Stimulated activated CD8-positive, alpha-beta memory T cell treated with anti-CD3 and anti-CD28 coated beads, Interleukin-7, amount 100 ng/mL, for 1 hour (primary cell): ENCODE measurements at places on chromosomes 7 and 10.

DNA sequence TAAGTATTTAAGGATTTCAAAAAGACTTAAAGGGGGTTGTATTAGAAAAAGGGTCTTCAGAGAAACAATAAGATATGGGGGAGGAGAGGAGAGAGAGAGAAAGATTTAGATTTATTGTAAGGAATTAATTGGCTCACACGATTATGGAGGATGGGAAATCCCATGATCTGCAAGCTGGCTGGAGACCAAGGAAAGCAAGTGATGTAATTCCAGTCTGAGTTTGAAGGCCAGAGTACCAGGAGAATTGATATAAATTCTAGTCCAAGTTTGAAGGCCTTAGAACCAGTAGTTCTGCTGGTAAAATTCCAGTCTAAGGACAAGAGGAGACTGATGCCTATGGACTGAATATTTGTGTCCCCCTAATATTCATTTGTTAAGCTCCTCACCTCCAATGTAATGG is 20.6 kb upstream of the SLC13A1 start:
- no peak for DNase-seq

DNA sequence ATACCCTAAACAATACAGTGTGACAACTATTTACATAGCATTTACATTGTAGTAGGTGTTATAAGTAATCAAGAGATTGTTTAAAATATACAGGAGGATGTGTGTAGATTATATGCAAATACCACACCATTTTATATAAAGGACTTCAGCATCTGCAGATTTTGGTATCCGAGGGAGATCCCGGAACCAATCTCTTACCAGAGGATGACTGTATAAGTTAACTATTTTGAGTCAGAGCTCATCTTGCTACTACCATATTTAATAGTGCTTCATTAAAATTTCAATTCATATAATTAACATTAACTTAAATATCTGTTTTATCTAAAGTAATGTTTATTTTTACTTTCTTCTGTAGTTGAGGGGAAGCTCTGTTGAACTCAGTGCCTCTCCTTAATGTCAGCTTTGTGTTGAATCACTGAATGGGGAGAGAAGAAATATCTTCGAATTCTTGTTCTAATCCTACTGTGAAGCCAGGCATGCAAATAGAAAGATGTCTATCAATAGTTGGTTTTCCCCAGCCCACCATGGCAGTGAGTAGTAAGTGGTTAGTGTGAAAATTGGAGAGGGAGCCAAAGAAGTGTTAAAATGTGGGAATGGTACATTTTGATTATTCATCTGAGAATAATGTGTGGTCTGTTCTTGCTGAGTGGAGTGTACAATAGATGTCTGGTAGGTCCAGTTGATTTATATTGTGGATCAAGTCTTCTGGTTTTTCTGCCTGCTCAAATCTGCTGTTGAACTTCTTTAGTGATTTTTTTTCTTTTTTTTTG is 90.1 kb upstream of the CYP26C1 start:
- DNase-seq, result no peak

- no peak for DNase-seq
These were observed 5.6 kb downstream of the PIP4K2A start for GRCh38 chr10:22708772-22709171.

DNA sequence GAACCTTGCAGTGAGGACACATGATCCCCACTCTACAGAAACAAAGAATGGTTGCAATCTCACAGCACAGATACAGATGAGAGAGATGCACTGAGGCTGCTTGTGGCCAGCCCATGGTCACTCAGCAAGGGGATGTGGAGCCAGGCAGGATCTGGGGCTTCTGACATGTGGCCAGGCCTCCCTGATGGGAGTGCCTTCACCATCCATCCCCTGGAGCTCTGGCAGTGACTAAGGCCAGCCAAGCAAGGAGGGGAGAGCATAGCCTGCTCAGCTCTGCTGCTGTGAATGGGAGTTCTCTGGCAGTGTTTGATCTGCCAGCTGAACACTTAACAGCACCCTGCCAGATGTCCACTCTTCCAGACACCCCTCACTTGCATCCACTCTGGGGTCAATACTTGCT is 19.8 kb downstream of the C10orf71 start:
- no peak for DNase-seq

DNA sequence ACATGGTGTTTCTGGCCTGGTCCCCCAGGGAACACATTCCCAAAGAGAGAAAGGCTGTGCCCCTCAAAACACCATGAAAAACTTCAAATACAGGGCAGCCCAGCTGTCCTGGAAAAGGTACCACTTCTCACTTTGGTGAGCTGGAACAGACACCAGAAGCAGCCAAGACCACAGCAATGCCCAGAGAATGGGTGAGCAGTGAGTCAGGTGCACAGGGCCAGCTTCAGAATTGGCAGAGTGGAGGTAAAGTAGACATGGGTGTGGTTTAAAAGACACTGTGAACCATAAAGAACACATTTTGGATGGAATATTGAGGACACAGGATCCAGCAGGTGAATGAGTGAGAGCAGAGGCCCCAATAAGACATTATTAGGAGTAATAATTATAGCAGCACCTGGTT is 51.3 kb downstream of the FAM13C start:
- DNase-seq, result no peak

DNA sequence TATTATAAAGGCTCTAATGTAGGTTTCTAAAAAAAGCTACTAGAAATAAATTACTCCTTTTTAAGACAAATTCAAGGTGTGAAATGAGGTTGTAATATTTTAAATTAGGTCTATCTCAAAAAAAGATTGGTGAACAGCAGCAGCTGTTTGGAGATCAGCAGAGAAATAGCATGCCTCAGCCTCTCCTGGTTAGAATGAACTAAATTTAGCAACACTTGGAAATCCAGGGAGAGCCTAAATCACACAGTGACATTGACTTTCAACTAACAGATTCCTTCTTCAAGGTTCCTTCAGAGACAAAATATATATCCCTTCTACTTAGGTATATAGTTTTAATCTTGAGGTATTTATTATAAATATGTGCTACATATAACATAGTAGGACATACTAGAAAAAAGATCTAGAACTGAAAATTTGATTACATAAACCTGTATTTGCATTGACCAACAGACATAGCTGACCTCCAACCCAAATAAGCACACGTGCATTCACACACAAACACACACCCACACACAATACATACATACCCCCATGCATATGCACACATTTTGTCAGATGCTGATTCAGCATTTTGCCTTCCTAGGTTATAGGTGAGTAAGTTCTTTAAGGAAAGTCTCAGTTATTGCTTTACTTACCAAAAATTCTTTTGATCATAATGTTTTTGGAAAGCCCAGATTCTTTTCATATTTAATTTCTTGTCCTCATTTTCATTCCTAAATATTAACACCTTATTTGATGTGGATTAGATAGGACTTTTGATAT is 47.3 kb downstream of the DGKB start:
- DNase-seq, result no peak

GRCh38 chr10:73597346-73597745 is 6.2 kb upstream of the USP54 start:
- DNase-seq, result no peak

DNA sequence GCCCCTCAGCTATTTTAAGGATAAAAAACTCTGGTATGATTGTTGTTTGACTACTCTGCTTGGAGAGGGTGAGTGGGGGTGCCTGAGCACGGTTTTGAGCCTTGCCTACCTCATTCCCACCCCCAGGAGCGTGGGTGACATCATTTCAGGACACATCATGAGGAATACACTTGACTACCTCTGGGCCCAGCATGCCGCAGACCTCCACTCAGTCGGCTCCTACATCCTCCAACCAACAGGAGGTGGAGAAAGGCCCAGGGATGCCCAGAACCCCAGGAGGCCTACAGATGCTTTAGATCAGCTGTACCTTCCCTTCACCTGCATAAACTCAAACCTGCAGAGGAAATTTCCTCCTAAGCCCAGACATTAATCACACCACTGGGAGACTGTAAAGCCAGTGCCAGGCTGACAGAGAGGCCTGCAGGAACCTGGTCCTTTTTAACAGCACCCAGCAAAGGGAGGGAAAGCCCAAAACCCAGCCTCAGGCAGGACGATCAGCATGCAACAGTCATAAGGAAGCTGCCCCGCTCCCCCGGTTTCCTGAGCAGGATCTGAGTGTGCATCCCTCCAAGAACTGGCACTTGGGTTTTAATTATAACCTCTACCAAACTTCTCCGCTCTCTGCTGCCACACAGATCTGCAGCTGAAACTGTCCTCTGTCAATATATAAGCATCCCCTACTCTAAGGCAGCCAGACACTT is 61.7 kb upstream of the ZNRF2 start:
- DNase-seq, result no peak

- DNase-seq, result no peak
These were observed 57.3 kb upstream of the APBB1IP start for GRCh38 chr10:26380815-26381214.

DNA sequence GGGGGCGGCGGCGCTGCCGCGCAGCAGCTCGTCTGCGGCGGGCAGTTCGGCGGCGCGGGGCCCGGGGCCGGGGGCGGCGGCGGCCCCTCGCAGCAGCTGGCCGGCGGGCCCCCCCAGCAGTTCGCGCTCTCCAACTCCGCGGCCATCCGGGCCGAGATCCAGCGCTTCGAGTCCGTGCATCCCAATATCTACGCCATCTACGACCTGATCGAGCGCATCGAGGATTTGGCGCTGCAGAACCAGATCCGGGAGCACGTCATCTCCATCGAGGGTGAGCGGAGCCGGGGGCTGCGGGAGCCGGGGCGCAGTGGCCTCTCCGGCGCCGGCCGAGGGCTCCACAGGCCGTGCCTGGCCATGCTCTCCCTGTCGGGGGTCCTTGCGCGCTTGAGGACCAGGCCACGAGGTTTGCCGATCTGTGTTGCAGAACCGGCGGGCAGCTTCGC is 548 bp downstream of the AGAP3 start:
- DNase-seq, result no peak

- no peak for DNase-seq
These were observed 5.8 kb upstream of the JAKMIP3 start for GRCh38 chr10:132059760-132060508.
